Fibroblast of skin of scalp (primary cell): ENCODE measurements at places on chromosomes 11 and 22.

DNA sequence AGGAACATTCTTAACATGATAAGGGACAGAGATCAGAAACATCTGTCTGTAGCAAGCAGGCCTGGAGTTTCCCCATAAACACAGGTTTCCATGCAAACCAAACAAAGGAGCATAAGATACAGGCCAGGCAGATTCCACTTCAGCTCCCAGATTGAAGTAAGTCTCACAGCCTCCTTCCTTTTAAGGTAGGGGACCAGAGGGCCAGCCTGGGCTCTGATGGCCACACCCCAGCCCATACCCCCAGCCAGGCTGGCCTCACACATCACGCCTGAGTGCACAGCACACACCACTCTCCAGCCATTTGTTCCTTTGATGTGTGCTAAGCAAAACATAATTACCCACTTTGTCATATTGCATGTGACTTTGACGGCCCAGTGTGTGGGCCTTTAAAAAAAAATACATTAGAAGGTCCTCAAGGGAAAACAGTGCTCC is 518.7 kb downstream of the NTM start:
- peak; percentile 93 for DNase-seq

DNA sequence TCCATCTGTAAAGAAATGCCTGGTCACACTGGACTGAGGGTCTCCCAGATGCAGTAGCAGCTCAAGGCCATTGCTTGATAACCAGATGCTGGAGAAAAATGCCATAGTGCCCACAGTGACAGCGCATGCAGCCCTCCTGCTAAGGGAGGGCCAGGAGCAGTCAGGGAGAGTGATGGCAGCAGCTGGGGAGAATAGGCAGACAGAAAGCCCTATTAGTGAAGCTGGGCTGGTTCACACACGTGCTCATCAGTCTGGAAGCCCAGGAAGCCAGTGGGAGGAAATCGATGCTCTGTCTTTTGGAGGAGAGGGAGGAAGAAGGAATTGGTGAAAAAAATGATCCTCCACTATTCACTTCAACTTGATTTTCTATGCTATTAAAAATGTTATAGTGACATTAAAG is 82.9 kb downstream of the OSBP2 start:
- DNase-seq, result peak; percentile 5

DNA sequence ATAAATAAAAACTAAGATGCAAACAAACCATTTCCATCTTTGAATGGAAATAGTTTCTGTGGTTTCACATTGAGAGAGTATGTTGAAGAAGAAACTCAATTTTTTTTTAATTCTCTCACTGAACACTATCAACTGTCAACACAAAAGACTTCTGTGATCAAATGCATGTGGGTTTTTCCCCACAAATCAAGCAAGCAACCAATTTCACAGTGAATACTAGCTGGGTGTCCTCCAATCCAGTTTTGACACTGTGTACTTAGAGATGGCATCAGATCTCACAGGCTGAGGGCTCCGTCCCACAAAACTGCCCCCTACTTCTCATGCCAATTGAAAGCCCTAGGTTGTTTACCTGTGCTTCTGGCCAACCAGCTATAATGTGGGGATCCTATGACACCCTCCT is 34.5 kb downstream of the CTSC start:
- DNase-seq, result no peak

- DNase-seq, result no peak
Observed at GRCh38 chr11:13672576-13673210, 4.2 kb downstream of the FAR1 start.

DNA sequence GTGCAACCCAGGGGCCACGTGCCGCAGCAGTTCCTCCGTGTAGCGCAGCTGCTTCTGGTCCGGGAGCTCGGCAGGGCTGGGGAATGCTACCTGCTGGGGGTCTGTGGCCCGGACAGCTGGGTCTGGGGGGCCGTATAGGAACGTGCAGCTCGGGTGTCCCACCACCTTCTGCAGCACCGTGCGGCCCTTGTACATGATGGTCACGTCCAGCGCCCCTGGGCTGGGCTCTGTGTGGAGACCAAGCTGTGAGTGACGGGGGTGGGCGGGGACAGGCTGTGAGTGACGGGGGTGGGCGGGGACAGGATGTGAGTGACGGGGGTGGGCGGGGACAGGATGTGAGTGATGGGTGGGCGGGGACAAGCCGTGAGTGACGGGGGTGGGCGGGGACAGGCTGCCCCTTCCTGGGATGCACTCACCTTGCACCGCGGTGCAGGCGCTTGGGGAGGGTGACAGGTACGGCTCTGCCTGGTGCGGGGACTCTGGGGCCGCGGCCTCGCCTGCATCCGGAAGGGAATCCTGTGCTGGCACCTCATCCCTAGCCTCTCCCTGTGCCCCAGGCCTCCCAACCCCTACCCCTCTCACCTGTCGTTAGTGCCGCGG is 2.3 kb downstream of the IRF7 start:
- DNase-seq, result peak; percentile 54

- DNase-seq, result peak; percentile 75
Observed at GRCh38 chr22:35938226-35938625, 90.4 kb downstream of the RBFOX2 start.

DNA sequence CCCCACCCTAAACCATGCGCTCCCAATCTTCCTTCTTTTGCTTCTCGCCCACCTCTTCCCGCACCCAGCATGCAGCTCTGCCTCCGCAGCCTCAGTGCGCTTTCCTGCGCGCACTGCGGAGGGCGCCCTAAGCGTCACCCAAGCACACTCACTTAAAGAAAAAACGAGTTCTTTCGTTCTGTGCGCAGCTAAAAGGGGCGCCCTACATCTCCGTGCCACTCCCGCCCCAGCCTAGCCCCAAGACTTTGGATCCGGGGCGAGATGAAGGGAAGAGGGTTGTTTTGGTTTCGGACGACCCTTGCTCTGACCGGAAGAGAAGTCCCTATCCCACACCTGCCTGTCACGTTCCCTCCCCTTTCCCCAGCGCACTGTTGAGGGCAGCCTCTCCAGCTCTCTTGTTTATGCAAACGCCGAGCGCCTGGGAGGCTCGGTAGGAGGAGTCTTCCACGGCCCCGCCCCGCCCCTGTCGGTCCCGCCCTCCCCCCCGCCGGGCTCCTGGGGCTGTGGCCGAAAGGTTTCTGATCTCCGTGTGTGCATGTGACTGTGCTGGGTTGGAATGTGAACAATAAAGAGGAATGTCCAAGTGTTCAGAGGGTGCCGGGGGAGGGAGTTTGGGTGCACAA is 5.3 kb downstream of the VSIG2 start:
- DNase-seq, result peak; percentile 47

DNA sequence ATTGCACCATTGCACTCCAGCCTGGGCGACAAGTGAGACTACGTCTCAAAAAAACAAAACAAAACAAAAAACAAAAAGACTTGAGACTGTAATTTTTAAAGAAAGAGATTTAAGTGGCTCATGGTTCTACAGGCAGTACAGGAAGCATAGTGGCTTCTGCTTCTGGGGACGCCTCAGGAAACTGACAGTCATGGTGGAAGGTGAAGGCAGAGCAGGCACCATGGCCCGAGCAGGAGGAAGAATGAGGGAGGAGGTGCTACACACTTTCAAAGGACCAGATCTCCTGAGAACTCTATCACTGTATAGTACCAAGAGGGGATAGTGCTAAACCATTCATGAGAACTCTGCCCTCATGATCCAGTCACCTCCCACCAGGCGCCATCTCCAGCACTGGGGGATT is 52.0 kb downstream of the CBL start:
- DNase-seq, result no peak

DNA sequence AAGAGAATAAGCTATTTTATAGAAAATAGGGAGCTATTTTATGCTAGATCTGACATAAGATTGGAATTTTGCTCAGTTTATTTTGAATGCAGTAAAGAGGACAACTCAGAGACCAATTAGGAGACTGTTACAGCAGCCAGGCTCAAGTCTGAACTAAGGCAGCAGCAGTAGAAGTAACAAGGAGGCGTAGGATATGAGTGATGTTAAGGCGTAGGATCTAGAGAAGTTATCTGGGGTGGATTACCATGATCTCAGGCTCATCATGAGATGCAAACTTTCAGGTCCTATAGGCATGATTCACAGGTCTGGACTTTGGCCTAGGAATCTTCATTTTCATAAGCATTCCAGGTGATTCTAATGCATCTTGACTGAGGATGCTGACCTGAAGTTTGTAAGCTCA is 108.9 kb upstream of the BLID start:
- DNase-seq, result no peak

- DNase-seq, result peak; percentile 51
Observed at GRCh38 chr22:45742866-45743450, 71.3 kb downstream of the ATXN10 start.

GRCh38 chr11:19311308-19312030 is 70.7 kb upstream of the E2F8 start:
- peak; percentile 51 for DNase-seq

GRCh38 chr22:17772249-17772957 is 1.9 kb downstream of the BID start:
- no peak for DNase-seq
